ENCODE measurements at places on chromosomes 16 and 17. TPM values are rescaled to one million over a fixed set of nuclear protein-coding genes. Genes with fewer than 3 reads are reported as not detected.

- DNase-seq, result no peak
These were observed 45.2 kb upstream of the GSG1L start for GRCh38 chr16:28108590-28109247.

- no peak for DNase-seq
These were observed 19.5 kb downstream of the CTU2 start for GRCh38 chr16:88725609-88726407.

GRCh38 chr17:74776990-74777389 lies 845 bp upstream of the NAT9 start:
- DNase-seq, result no peak

The CIBAR2 gene
- not detected for total RNA-seq

DNA sequence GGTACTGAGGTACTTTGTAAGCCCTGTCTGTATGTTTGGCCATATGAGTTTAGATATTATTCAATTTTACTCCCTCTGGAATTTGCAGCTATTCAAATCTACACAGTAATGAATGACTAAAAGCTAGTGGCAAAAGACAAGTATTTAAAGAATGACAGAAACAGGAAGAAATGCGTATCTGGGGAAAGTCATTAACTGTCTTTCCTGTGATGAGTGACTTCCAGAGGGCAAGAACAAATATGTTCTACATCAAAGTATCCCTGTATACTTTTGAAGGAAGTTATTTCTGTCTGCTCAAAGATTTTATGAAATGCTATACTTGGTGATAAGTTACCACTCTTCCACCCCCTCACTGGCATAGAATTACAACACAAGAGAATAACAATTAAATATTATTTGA lies 489.3 kb upstream of the SOX9 start:
- no peak for DNase-seq

The CCL1 gene
- total RNA-seq, result not detected

DNA sequence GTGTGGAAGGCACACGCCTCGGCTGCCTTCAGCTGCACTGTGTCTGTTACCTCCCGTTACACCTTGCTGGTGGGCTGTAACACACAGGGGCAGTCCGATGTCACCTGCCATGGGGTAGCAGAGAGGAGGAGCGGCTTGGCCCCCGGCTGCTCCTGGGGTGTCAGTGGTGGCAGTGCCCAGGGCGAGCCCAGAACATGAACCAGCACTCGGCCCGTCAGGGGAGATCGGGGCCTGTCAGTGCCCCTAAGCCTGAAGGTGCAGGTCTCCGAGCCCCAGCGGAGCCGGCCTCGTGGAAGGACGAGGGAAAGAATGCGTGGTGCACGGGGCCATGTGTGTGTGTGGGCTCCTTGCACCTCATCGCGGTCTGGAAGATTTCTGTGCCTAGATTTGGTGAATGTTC lies 15.4 kb downstream of the RGS11 start:
- no peak for DNase-seq

DNA sequence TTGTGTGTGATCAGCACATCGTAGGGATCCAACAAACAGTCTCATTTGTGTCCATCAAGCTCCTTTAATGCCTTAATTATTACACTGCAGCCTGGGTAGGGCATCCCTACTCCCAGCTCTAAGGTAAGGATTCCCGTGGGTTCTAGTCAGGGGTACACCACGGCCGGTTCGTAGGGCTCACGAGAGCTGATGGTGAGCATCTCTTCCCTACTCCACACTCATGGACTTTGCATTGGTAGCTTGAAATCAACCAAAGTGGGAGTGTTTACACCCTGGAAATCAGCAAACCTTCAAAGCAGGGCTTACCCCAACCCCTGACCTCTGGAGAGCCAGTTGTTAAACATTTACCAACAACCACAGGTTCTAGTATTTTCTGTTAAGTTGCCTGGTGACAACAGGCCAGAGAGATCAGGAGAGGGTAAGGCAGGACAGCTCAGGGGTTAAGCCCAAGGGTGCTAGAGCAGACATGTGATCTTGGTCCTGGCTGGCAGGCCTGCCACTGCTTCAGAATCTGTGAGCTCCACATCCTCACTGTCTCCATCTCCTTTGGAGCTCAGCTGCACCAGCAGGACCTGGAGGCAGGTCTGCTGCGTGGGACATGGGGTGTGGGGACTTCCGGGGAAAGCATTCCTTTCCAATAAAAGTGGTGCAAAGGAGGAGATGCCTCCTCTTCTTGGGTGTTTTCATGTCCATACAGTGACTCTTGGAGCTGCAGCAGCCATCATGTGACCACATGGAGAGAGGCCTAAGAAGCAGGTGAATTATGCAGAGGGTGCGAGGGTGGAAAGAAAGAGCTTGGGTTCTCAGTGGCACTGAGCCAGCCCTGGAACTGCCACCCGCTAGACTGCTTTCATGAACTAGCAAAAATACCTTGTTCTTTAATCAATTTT lies 36.1 kb upstream of the ZCCHC14 start:
- DNase-seq, result no peak

- DNase-seq, result no peak
These were observed 31.7 kb downstream of the MBTD1 start for GRCh38 chr17:51228161-51228560.

The CLEC18A gene
- not detected for total RNA-seq

The ALOX15B gene
- total RNA-seq, result not detected

DNA sequence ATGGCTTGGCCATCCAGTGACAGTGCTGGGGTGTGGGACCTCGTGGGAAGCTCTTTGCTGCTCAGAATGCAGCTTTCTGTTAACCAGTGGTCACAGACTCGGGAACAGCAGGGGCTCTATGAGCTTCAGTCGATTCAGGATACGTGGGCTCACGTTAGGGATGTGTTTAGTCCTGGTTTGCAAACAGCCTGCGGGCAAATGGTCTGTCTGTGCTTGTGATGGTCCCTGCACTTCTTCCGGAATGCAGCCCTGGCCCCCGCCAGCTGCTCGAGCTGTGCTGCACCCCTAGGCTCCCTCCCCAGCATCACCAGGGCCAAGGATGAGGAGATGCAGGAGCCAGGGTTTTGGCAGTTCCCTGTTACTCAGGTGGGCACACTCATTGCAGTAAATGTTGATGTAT lies 172.8 kb upstream of the CHMP6 start:
- DNase-seq, result no peak

The GRAPL gene
- 58.6 TPM for total RNA-seq

DNA sequence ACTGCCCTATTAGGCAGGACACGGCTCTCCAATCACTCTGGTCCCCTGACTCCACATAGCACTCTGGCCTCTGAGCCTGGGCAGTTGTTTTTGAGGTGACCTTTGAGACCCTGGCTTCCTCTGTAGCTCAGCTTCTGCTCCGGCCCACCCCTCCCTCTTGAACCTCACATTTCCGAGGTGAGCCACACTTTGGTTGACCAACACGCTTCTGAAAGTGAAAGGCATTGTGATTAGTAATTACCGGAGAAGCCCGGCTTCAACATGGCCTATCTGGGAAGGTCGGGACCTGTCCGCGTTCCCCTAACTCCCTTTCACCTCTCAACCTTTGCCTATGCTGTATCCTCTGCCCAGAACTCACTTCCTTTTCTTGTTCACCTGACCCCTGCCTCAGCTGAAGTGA lies 10.3 kb upstream of the ITGAX start:
- DNase-seq, result no peak

- DNase-seq, result no peak
These were observed at the start of gene ITGB4 for GRCh38 chr17:75720656-75721462. TSS of gene ITGB4 (plus strand) at chr17:75721459. CDS start at chr17:75724704, 3,245 bp downstream.

The CCL8 gene
- total RNA-seq, result not detected

The TBC1D26 gene
- total RNA-seq, result not detected

- no peak for DNase-seq
These were observed 29.7 kb upstream of the MRPS23 start for GRCh38 chr17:57879437-57880085.

- DNase-seq, result peak; percentile 34
These were observed 141.2 kb downstream of the AATF start for GRCh38 chr17:37089956-37090355.

The BCAR1 gene
- 255 TPM for total RNA-seq

The CTRB1 gene
- not detected for total RNA-seq

- DNase-seq, result no peak
These were observed 41.6 kb downstream of the MAPT start for GRCh38 chr17:45935710-45936509.

The GPRC5B gene
- total RNA-seq, result 109 TPM

GRCh38 chr16:56824331-56824730 lies 40.7 kb upstream of the SLC12A3 start:
- no peak for DNase-seq

GRCh38 chr16:23342083-23342640 lies 40.1 kb downstream of the SCNN1B start:
- no peak for DNase-seq

- DNase-seq, result no peak
These were observed 87.6 kb downstream of the USP31 start for GRCh38 chr16:23061669-23062068.

The SLC5A10 gene
- total RNA-seq, result not detected
